ENCODE measurements at places on chromosomes 2 and 18.

DNA sequence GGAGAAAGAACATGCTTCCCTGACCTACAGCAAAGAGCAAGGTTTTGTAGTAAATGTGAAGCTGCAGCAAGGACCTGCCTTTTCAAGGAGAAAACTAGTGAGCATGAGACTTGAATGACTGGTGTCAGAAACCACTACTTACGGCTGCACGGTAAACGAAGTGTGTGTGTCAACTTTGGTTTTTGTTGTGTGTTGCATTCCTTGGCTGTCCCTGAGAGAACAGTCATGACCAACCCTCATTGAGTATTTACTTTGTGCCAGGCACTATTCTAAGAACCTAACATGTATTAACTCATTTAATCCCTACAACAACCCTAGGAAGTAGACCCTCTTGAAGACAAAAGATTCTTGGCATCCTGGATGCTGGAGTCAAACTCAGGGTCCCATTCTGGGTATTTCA is 22.8 kb downstream of the ACMSD start:
- H3K4me3 ChIP-seq: no peak overlapping the region
- DNase-seq: no peak
- no peak overlapping the region for H3K27ac ChIP-seq
- no peaks in the 10 kb centered on the region for H3K36me3 ChIP-seq

- no peaks in the 10 kb centered on the region for H3K36me3 ChIP-seq
- H3K27me3 ChIP-seq: no peaks in the 10 kb centered on the region
- H3K27ac ChIP-seq: no peak overlapping the region
- no peak overlapping the region for H3K4me3 ChIP-seq
Measured at GRCh38 chr2:64225491-64225890, 81.3 kb upstream of the PELI1 start.

- peaks cover 6% of the 10 kb centered on the region for H3K36me3 ChIP-seq
- peak within 1 kb of the TSS; percentile 86 for H3K27ac ChIP-seq
- no peaks in the 10 kb centered on the region for H3K27me3 ChIP-seq
Measured at GRCh38 chr2:26764078-26764887, at the start of gene SLC35F6. SLC35F6 (plus strand) TSS chr2:26764284; CDS start chr2:26764350, 66 bp downstream.

DNA sequence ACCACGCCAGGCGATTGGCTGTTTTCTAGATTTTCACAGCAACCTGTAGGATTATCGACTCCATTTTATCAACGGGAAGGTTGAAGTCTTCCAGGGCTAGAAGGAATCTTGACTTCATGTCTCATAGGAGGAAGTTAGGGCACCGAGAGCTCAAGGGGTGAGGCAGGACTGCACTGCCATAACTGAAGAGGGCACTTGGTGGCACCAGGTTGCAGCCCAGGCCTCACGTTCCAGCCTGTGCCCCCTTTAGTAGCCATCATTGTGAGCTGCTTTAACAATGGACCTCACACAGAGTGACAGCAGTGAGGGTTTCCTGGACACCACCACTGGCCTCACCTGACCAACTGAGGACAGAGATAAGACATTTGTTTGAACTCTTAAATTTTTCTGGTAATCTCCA is 22.9 kb upstream of the RPL37A start:
- no peak overlapping the region for H3K27ac ChIP-seq
- DNase-seq: no peak
- H3K27me3 ChIP-seq: no peaks in the 10 kb centered on the region
- H3K4me3 ChIP-seq: no peak overlapping the region
- peaks cover 9% of the 10 kb centered on the region for H3K4me1 ChIP-seq
- peaks cover 25% of the 10 kb centered on the region for H3K36me3 ChIP-seq

- peaks cover 82% of the 10 kb centered on the region for H3K36me3 ChIP-seq
- H3K27ac ChIP-seq: no peak overlapping the region
- DNase-seq: no peak
- H3K4me1 ChIP-seq: no peaks in the 10 kb centered on the region
Measured at GRCh38 chr2:43941966-43942365, 53.8 kb downstream of the LRPPRC start.

DNA sequence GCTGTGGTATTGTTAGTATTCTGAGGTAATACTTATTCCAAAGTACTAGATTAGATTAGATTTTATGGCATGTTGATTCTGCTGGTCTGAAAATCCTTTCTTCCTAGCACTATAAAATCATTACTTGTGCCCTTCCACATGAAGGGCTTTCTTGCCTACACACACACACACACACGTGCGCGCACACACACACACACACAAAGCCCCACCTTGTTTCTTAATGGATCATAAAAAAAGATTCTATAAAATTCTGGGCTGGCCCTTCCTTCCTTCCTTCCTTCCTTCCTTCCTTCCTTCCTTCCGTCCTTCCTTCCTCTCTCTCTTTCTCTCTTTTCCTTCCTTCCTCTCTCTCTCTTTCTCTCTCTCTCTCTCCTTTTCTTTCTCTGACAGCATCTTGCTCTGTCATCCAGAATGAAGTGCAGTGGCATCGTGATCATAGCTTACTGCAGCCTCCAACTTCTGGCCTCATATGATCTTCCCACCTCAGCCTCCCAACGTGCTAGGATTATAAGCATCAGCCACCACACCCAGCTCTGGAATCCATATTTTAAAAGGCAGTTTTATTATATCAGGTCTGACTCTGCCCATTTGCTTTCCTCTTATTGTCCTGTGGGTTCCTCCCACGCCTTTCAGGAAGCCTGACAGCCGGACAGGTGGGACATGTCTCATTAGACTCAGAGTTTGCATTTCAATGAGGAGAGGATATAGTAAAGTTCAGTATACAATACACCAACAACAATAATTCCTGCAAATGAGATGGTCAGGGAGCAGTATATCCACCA is 321.1 kb downstream of the PIK3C3 start:
- no peak for DNase-seq
- H3K36me3 ChIP-seq: no peaks in the 10 kb centered on the region
- no peak overlapping the region for H3K4me3 ChIP-seq
- H3K27me3 ChIP-seq: no peaks in the 10 kb centered on the region
- H3K4me1 ChIP-seq: no peaks in the 10 kb centered on the region

GRCh38 chr2:210551001-210551400 is 5.4 kb upstream of the CPS1 start:
- H3K4me3 ChIP-seq: no peak overlapping the region
- H3K27me3 ChIP-seq: no peaks in the 10 kb centered on the region
- H3K27ac ChIP-seq: no peak overlapping the region
- no peak for DNase-seq
- H3K36me3 ChIP-seq: no peaks in the 10 kb centered on the region

- no peak for DNase-seq
- no peak overlapping the region for H3K4me3 ChIP-seq
- H3K27me3 ChIP-seq: peaks cover 72% of the 10 kb centered on the region
- no peak overlapping the region for H3K27ac ChIP-seq
- no peaks in the 10 kb centered on the region for H3K36me3 ChIP-seq
Measured at GRCh38 chr2:204049635-204050034, 113.1 kb downstream of the ICOS start.

GRCh38 chr18:43574974-43575373 is 297.7 kb upstream of the SYT4 start:
- H3K4me1 ChIP-seq: no peaks in the 10 kb centered on the region
- no peaks in the 10 kb centered on the region for H3K36me3 ChIP-seq
- H3K4me3 ChIP-seq: no peak overlapping the region
- DNase-seq: no peak
- H3K27me3 ChIP-seq: peaks cover 57% of the 10 kb centered on the region

GRCh38 chr2:237315170-237315828 is 98.7 kb downstream of the COL6A3 start:
- DNase-seq: no peak
- H3K4me1 ChIP-seq: peaks cover 9% of the 10 kb centered on the region
- H3K36me3 ChIP-seq: no peaks in the 10 kb centered on the region
